ENCODE measurements at places on chromosomes 2 and 18.

- peak; percentile 62 for DNase-seq
These were observed 426.4 kb upstream of the ID2 start for GRCh38 chr2:8255448-8255800.

GRCh38 chr18:60347526-60348045 is 25.0 kb downstream of the MC4R start:
- peak; percentile 1 for DNase-seq

DNA sequence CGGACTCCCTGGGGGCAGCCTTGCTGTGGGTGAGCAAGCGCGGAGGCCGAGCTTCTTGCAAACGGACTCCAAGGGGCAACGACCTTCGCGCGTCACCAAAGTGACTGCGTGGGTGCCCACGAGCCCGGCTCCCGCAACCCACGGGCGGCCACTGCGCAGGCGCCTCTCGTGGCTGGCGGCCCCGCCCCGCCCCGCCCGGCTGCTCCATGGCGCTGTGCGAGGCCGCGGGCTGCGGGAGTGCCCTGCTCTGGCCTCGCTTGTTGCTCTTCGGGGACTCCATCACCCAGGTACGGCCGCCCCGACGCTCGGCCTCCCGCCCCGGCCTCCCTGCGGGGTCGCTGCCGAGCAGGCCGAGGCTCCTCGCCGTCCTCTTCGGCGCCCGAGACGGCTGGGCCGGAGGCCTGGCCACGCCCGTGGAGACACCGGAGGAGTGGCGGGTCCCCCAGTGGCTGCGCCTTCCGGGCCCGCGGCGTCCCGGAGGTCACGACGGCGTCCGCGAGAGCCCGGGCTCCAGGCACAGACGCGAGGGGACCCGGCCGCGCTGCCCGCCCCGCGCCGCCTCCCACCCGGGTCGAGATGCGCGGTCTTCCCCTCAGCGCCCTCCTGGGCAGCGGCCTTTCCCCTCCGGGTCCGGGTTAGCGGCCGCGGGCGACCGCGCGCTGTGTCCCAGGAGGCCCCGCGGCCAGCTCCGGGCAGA is at the start of gene IAH1:
Gene IAH1, plus strand, starts transcription at position 191 of the 697 bp plus-strand sequence. Its CDS starts 16 bp downstream, at position 207.
- peak; percentile 83 for DNase-seq

DNA sequence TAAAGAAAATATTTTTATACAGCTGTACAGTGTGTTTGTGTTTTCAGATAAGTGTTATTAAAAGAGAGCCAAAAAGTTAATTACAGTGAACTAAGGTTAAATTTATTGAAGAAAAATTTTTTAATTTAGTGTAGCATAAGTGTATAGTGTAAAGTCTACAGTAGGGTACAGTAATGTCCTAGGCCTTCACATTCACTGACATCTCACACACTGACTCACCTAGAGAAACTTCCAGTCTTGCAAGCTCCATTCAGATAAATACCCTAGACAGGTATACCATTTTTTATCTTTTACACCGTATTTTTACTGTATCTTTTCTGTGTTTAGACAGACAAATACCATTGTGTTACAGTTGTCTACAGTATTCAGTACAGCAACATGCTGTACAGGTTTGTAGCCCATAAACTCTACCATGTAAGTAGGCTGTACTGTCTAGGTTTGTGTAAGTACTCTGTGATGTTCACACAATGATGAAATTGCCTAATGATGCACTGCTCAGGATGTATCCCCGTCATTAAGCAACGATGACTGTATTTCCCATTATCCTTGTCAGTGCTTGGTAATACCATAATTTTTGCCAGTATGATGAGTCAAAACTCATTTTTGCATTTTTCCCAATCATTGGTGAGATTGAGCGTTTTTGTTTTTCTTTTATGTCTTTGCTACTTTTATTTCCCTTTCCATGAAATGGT is 48.2 kb upstream of the B3GNT2 start:
- no peak for DNase-seq

- no peak for DNase-seq
These were observed 116.8 kb downstream of the IKZF2 start for GRCh38 chr2:213034585-213034984.

All from astrocyte of the hippocampus (primary cell).